Inflammatory macrophage treated with lipopolysaccharide for 4 hours (primary cell): ENCODE measurements at places on chromosomes 5 and 9.

GRCh38 chr5:885529-885928 is 7.1 kb downstream of the BRD9 start:
- no peak for DNase-seq

- DNase-seq = peak; percentile 5
Measured at GRCh38 chr5:109619606-109620005, 70.1 kb upstream of the MAN2A1 start.

GRCh38 chr5:52388349-52388748 is 399.4 kb upstream of the ITGA1 start:
- no peak for DNase-seq

GRCh38 chr9:70318002-70318401 is 59.2 kb downstream of the SMC5 start:
- no peak for DNase-seq

- no peak for DNase-seq
Measured at GRCh38 chr5:151427258-151427657, 20.1 kb upstream of the SLC36A1 start.

DNA sequence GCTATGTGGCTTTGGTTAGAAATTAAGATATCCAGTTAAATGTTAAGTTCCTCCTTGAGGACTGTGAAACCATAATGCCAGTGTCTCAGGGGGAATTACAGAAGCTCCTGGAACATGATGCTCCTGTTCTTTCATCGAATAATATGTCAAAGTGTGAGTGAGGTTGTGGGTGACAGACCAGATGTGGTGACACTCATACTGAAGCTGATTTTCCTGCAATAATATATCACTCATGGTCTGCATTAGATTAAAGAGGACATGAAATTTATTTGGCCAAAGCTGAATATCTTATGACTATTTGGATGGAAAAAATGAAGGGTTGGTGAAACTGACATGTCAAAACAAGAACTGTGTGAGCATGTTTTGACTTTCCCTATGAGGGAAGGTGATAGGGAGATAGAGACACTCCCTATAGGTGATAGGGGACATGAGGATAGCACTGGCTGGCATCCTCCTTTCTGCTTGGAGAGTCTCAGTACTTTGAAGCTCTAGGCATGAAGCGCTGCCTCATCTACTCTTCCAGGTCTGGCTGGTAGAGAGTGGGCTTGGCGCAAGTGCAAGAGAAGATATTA is 173.5 kb downstream of the ARHGEF28 start:
- DNase-seq = peak; percentile 9

- DNase-seq = no peak
Measured at GRCh38 chr5:66169534-66169933, 25.4 kb downstream of the SREK1 start.
